Activated CD4-positive, alpha-beta T cell treated with anti-CD3 and anti-CD28 coated beads, Interleukin-2, amount 50 U/mL, for 4 hours (primary cell): ENCODE measurements at places on chromosomes 7 and 10.

DNA sequence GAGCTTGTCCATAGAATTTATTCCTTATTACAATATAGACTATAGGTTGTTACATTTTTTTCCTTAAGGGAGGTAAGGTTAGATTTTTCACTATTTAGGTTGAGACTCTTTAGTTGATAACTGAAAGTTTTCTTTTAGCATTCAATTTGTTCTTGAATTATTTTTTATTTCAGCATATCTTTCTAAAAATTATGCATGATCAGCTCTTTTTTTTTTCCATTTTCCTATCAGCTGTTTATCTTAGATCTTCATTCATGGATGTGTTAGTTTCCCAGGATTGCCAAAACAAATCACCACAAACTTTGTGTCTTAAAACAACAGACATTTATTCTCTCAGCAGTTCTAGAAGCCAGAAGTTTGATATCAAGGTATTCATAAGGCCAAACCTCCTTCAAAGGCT lies 915.9 kb upstream of the C7orf33 start:
- DNase-seq = no peak

GRCh38 chr7:157623556-157623955 lies 286.8 kb downstream of the DNAJB6 start:
- DNase-seq = no peak

- DNase-seq = no peak
These were observed 19.1 kb downstream of the DNAJB6 start for GRCh38 chr7:157355784-157356511.

DNA sequence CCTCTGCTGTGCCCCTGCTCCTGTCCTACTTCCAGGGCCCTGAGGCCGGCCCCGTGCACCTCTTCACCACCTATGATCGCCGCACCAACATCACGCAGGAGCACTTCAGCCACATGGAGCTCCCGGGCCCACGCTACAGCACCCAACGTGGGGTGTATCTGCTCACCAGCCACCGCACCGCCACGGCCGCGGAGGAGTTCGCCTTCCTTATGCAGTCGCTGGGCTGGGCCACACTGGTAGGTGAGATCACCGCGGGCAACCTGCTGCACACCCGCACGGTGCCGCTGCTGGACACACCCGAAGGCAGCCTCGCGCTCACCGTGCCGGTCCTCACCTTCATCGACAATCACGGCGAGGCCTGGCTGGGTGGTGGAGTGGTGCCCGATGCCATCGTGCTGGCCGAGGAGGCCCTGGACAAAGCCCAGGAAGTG lies 1.8 kb downstream of the RBP3 start:
- DNase-seq = no peak

- DNase-seq = no peak
These were observed 10.9 kb upstream of the SP8 start for GRCh38 chr7:20797462-20798080.

DNA sequence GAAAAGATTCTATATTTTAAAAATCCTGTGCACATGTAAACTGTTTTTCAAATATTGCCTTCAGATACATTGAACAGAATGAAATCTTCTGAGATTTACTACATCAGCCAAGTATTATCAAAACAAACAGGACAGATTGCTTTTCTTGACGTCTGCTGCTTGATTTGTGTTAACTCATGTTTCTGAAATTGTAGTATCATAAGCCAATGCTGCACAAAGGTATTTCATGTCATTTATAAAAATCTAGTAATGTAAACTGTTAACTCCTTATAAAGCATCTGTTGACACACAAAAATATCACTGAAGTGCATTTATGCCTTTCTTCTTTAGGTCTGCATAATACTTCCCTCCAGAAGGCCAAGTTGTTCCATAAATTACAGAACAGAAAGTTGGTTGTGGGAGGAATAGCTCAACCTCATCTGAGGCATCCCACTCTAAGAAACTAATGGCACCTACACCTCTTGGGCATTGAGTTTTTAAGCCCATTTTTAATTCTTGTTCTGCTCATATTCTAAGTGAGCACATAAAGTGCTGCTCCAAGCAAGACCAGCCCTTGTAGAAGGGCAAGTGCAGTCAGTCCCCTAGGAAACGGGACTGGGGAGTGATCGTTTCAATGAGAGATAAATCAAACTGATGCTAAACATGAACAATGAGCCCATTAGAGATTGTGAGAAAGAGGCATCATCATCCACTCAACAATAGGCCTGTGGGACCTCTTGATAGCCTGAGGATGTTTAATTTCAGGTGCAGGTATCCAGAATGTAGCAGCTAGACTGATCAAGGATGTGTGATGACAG lies 28.5 kb downstream of the CAV1 start:
- DNase-seq = no peak

DNA sequence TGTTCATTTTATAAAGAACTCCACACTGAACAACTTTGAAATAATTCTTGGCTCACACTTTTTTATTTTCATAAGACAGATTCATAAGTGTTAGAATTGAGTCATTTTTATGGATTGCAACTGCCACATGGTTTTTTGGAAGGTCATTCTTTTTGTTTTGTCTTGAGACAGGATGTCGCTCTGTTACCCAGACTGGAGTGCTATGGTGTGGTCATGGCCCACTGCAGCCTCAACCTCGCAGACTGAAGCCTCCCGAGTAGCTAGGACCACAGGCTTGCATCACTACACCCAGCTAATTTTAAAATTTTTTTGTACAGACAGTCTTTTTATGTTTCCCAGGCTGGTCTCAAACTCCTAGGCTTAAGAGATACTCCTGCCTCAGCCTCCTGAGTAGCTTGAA lies 20.3 kb downstream of the BMS1 start:
- DNase-seq = no peak

GRCh38 chr10:34427911-34428216 lies 387.2 kb downstream of the PARD3 start:
- DNase-seq = no peak

GRCh38 chr10:34739915-34740314 lies 75.2 kb downstream of the PARD3 start:
- no peak for DNase-seq

GRCh38 chr10:96324447-96324846 lies 20.2 kb downstream of the DNTT start:
- DNase-seq = no peak

DNA sequence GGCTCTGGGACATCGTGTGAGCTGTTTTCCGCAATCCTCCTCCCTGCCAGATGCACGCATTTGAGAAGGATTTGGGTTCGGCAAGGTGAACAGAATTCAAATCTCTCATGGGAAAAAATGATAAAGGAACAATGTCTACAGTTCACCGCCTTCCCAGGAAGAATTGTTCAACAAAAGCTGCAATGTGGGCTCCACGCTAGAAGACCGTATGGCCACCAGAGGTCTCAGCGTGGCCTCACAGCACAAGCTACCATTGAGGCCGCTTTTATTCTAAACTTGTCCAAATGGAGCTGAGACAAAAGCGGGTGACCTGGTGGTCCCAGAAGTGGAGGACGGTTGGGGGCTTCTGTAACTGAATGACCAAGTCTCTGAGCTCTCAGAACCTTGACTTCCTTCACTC lies 733.1 kb downstream of the PARD3 start:
- DNase-seq = no peak

GRCh38 chr10:132752961-132753360 lies 33.0 kb downstream of the NKX6-2 start:
- DNase-seq = no peak

GRCh38 chr10:68095153-68095552 lies 14.1 kb upstream of the MYPN start:
- DNase-seq = no peak

DNA sequence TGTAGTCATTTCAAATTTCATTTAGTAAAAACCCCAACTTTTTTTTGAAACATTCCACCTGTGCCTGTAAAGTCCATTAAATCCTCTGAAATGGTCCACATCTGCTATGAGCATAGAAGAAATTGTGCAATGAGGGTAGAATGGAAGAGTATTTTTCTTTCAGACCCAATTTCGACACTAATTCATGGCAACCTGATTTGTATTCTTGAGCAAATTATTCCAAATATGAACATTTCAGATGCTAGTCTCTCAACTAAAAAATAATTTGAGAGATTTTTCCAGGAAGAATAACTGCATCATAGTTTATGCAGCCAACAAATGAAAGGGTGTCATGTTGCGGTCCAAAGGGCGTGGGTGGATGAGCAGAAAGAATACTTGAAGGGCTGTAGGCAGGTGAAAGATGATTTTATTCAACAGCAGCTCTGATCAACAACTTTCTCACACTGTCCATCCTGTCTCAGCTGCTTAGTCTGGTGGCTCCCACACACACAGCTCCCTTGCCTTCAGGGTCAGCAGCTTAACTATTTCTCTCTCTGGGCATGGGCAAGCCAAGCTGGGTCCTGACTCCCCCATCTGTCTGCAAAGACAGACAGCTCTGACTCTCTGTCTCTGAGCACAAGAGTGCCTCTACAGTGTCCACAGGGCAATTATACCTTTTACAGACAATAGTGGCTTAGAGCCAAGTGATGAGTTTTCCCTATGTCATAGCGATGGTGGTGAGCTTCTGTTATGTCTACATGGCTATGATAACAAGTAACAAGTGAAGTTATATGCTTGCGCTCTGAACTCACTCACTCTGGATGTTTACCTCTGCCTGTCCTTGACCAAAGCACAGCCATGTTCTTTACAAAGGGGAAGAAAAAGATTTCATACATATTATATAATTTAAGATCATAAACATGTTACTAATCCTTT lies 11.5 kb downstream of the STEAP2 start:
- no peak for DNase-seq

DNA sequence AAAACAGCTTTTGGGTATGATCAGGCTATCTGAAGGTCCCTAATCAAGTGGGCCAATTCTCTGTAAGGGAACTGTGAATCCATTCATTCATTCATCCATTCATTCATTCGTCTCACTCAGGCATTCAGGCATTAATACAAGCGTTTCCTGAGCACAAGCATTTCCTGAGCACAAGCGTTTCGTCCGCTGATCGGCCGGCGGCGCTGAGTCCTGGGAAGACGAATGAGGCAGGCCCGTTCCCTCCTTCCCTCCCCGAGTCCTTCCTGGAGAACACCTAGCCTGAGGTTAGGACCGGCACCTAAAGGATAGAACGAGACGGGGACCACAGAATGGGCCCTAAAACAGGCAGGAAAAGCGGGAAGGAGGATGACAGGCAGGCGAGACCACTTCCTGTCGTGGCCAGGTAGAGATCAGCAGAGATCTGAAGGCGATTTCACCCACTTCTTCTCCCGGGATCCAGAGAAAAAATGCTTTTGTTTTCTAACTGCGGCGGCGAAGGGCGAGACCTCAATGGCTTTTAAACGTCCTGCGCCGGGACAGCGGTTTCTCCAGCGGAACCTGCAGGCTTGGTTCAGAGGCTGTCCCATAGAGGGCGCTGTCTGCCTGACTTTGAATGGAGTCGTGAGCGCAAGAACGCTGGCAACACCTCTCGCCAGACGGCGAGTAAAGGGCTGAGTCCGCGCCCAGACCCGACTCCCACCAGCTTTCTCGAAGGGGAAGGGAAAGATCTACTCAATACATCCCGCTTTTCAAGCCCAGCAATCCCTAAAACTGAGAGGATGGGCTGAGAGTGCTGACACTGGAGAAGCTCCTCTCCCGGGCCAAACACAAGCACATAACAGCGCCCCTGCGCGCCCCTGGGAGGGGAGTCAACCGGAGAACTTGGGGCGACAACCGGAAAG lies 2.9 kb upstream of the HMX3 start:
- DNase-seq = peak; percentile 83

DNA sequence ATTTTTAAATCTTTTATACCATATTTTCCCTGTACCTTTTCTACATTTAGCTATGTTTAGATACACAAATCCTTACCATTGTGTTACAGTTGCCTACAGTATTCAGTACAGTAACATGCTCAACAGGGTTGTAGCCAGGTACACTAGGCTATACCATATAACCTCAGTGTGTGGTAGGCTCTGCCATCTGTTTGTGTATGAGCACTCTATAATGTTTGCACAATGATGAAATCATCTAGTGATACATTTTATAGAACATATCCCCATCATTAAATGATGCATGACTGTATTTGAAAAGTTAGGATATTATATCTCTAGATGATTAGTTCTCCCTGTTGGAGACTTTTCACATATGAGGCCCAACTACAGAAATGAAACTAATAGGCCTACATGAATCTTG lies 188.6 kb downstream of the STK31 start:
- no peak for DNase-seq

GRCh38 chr10:5490698-5491464 lies 8.5 kb downstream of the CALML5 start:
- no peak for DNase-seq

- no peak for DNase-seq
These were observed 1.7 kb upstream of the WEE2 start for GRCh38 chr7:141706239-141707064.

DNA sequence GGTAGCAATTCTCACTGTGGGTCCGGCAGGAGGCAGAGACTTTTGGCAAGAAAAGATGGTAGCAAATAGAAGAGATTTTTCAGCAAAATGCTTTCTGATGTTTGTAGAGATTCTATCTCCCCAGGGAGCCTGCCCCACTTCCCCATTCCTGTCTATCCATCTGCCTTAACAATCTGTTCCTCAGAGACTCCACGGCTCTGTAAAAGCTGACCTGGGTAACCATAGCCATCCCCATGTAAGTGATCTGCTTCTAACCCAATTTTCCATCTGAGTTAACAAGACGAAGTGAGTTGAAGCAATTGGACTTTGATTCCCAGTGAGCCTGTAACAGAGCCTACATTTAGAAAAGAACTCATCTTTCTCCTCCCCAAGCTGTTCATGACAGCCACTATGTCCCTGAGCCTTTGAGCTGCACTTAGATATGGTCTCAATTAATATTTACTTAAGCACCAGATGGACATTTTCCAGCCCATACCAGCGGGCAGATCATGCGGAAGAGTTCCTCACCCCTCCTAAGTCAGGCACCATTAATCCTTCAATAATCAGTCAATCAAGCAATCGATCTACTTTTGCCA lies 896.1 kb downstream of the CCSER2 start:
- DNase-seq = no peak

DNA sequence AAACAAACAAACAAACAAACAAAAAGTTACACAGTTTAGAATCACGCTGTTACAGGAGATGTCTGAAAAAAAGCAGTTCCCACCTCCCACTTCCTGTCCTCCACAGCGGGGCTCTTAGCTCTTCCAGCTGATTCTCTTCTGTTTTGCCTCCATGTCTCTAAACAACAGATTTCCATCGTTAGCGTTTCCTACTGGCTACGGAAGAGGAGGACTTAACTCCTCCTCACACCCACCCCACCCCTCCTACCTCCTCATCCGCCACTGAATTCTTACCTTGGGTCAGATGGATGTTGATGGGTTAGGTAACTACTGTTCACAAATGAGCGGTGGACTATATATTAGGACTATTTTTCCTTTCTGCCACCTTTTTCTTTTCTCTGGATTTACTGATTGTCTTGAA lies 36.8 kb upstream of the NUB1 start:
- DNase-seq = no peak

DNA sequence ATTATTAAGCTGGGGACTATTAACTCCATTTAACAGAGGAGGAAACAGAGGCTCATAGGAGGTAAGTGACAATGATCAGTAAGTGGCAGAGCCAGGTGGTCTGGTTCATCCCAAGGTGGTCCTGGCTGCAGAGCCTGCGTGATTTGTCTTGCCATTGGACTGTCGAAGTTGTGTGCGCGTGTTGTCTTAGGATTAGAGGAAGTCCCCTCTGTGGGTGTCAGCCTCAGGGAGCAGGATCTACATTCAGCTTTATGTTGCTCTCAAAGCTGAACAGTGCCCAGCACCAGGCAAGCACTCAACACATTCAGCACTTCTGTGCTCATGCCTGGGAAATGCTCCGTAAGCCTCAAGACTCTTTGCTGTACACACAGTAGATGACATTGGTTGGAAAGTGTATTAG lies 139.5 kb downstream of the HERPUD2 start:
- no peak for DNase-seq
